Stimulated activated CD4-positive, alpha-beta T cell treated with anti-CD3 and anti-CD28 coated beads, Interleukin-1b, Interleukin-23, amount 100 ng/mL, for 24 hours (primary cell): ENCODE measurements at places on chromosomes 5 and 9.
A peak's percentile ranks its signal among the peaks of the same experiment; 100 is the strongest.

DNA sequence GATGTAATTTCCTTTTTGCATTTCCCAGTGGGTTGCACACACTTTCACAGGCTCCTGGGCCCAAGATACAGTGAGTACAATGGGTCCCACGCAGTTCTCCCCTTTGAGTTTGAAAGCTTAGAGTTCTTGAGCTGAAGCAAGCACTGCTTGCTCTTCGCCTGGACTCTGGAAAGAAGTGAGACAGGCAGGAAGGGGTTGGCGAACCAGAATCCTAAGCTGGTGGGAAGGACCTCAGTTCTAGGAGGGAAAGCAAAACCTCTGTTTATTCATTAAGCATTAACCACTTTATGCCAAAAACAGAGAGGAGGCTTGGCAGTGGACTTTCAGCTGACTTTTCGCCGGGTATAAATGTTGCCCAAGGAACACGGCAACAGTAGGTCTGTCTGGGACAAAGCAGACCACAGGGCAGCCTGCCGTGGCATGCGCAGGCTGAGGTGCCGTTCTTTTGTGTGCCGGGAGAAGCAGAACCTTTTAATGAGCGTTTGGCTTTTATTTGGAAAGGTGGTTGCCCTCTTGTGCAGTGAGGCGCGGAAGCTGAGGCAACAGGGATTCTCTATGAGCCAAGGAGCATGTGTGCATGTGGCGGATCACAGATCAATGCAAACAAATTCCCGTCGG, 239.9 kb upstream of the PANK3 start:
- no peak for DNase-seq

DNA sequence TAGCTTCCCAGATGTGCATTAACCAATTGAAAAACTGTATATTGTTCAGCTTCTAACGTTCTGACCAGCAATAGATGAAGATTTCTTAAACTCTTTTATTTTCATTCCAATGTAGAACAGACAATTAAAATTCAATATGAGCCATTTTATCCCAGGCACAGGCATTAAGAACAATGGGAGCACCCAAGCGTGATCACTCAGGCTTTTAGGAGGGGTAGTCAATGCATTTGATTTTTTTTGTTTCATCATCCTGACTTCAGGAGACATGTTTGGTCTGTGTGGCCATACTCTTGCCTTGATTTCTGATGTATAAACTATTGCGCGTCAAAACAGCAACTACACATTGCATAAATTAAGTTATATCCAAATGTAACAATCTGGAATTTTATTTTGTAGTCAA, 653.0 kb upstream of the RORB start:
- DNase-seq = no peak

DNA sequence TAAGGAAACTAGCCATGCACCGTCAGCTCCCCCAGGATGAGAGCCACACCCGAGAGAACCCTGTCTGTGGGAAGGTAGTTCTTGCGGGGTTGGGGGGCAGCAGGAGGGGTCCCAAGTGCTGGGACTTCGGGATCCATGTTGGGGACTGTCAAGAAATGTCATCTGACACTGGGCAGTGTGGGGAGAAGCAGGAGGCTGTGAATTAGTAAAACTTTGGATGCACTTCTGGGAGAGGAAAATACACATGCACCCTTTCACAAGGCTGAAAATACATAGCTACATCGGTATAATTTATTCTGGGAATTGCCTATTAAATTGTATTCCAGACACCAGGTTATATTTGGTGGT, 109.6 kb upstream of the RPS23 start:
- DNase-seq = no peak

DNA sequence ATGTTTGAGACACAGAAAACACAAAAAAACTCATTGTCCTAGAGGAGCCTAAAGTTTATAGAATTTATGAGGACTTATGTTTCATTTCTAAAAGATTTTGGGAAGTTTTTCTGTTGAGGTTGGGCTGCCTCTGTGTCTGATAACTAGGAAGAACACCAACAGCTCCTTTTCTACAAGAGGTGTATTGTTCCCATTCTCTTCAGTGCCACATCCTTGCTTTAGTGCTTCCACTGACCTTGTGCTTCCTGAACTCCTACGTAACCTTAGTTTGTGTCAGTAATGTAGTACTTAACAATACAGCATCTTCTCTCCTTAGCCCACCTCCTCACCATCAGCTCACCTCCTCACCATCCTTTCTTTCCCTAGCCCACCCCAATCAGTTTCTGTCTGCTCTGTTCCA, 117.3 kb upstream of the TNC start:
- no peak for DNase-seq

DNA sequence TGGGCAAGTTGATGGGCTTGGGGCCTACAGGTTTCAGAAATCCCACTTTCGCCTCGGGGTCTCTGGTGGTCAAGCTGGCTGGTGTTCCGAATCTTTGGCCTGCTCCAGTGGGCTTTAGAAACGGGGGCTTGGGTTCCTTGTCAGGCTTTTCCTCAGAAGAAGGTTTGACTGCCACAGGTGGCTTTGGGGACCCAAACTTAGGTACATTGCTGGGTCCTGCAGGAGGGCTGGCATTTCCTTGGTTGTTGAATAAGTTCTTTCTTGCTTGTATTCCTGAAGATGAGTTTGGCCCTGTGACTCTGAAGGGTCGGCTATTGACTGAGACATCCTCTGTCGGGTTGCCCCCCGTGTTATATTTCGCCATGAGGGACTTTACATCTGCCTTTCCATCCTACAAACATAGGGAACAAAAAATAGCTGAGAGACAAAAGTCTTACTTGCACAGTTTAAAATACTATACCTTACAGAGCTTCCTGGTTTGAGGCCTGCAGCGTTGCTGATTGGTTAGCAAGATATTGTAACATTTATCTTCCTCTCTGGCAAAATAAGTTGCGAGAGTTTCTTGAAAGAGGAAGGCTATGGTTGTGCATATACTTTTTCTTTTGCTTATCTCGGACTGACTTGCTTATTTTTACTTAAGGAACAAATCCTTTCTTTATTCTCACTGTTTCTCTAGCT, 16.6 kb downstream of the FYB1 start:
- DNase-seq = no peak

- DNase-seq = no peak
These were observed 38.8 kb upstream of the CCDC112 start for GRCh38 chr5:115335301-115335700.

DNA sequence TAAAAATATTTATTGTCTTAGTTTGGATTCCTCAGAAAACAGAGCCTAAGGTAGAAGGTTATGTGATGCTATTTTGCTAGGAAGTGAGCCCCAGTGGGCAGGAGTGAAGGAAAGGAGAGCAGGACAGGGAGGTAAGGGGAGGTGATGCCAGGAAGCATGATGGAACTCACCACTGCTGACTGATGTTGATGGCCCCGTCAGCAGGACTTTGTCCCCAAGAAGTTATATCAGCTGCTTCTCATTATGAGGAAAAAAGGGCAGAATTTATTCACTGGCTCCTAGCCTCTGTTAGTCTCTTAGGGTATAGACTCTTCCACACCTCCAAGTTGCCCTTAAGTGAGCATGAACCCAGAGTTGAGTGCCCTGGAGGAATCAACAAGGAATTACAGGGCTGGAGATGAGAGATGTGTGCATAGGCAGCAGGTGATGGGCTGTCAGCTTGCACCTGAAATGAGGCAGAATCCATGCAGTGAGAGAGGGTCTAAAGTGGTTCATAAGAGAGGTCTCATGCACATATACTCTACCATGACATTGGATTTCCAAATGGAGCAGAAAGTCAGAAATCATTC, 120.6 kb upstream of the NIPBL start:
- DNase-seq = no peak

- no peak for DNase-seq
These were observed 177.9 kb upstream of the KCNN2 start for GRCh38 chr5:114184006-114184405.

DNA sequence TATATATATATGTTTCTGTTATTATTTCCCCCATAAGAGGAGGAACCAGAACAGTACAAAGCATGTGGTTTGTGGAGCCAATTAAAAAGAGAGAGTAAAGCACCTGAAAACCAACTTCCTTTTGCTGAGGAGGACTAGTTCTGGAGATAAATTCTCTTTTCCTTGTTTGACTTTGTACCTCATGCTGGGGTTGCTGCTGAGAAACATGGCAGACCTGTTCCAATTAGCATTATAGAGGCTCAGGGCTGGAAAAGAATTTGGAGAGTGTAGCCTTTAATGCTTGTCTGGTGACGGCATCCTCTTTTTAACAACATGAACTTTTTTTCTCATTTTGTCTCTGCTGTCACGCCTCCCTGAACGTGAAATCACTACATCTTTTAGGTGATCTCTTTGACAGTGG, 32.8 kb upstream of the NMUR2 start:
- DNase-seq = no peak

GRCh38 chr5:35246411-35246810, 16.1 kb upstream of the PRLR start:
- no peak for DNase-seq

DNA sequence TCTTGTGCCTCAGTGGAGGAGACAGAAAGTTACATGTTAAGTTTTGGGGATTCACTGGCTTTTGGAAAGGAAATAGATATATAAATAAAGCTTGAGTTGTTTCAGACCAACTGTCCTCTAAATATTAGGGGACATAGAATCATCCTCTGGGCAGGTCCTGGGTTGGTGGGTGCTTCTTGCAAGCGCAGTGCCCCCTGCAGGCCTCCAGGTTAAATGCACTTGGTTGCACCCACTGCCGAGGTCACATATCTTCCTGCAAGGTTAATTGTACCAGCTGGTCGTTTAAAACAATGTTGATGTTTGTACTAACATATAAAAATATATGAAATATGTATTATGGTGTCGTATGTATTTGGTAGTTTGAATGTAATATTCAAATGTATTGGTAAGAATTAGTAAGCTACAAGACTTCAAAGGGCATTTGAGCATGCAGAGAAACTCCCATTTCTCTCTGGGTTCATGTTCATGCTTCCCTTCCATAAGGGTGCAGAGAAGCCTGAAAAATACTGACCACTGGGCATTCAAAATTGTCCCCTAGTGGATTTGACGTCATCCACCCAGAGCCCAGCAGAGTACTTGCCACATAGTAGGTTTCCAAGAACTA, 87.0 kb downstream of the ZNF618 start:
- peak; percentile 4 for DNase-seq

GRCh38 chr5:133912951-133913350, 55.5 kb downstream of the C5orf15 start:
- DNase-seq = no peak
